ENCODE measurements at places on chromosomes 16 and 17.

- no peak for DNase-seq
Observed at GRCh38 chr17:77491921-77492445, 351.2 kb downstream of the SEC14L1 start.

GRCh38 chr17:74921026-74921681 is 1.9 kb downstream of the USH1G start:
- DNase-seq, result no peak

DNA sequence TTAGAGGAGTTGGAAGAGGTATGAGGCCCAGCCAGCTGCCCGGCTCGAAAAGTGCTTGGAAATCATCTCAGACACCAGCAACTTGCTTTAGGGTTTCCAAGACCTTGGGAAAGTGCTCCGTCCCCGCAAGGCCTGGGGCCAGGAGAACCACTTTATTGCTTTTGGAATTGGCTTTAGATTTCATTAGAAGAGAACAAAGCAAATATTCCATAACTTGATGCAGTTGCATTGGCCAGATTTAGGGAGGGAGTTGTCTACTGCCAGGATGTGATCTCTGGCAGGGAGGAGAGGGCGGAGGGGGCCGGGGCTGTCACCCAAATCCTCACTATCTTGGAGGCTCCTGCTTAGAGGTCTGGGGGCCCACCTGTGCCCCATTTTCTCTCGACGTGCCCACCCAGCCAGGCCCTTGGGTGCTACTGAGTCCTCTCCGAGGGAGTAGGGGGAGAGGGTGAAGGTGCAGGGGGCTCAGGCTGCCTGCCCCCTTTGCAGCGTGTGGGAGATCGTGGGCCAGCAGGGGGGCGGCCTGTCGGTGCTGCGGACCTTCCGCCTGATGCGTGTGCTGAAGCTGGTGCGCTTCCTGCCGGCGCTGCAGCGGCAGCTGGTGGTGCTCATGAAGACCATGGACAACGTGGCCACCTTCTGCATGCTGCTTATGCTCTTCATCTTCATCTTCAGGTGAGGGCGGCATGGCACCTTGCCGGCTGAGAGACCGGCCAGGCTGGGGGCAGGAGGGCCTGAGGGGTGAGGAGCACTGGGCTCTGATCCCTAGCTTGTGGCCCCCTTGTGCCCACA is 30.6 kb downstream of the CACNA1G start:
- no peak for DNase-seq

DNA sequence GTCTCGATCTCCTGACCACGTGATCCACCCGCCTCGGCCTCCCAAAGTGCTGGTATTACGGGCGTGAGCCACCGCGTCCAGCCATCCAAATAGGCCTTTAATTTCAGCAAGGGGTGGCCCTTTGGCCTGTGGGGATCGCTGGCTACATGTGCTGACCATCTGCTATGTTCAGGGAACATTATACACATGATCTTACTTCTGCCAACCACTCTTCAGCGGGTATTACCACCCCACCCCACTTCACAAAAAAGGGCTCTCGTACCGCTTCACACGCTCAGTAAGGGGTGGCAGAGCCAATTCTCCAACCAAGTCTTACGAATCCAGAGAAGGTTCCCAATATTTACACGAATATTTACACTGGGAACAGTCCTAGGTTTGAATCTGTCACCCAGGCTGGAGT is 11.8 kb downstream of the CCDC92B start:
- DNase-seq, result no peak

GRCh38 chr17:75827308-75828075 is 16.7 kb downstream of the UNC13D start:
- peak; percentile 68 for DNase-seq

DNA sequence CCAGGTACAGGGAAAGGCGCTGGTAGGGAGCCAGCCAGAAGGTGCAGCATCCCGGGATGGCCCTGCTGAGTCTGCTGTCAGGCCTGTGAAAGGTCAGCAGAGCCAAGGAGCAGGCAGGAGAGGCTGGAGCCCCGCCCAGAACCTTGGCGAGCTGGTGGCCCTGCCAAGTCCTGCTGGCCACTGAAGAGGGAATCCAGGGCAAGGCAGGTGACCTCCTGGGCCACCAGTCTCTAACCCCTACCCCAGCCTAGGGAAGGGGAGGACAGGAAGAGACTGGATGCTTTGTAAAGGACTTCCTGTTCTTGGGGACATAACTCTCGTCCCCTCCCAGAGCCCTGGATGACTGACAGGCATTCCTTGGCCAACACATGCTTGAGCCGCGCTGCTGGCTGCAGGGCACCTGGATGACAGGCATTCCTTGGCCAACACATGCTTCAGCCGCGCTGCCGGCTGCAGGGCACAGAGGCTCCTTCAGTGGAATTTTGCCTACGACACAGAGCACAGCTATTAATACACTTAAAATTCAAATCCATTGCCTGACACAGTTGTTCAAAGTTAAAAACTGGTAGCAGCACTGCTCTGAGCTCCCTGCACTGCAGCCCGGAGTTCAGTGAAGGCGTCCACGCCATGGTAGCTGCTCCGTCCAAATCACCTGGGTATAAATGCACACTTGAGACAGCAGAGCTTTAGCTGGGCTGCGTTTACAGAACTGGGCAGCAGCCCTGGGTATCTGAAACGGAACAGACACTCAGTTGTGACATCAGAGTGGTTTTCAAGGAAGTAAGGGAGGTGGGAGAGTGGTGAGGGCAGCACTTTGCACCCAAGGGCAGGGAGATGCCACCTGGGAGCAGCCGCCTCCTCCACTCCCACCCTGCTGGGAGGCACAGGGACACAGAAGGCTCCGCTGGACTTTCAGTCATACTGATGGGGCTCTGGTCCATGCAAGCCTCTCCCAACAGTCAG is 2.0 kb upstream of the BRICD5 start:
- peak; percentile 15 for DNase-seq

DNA sequence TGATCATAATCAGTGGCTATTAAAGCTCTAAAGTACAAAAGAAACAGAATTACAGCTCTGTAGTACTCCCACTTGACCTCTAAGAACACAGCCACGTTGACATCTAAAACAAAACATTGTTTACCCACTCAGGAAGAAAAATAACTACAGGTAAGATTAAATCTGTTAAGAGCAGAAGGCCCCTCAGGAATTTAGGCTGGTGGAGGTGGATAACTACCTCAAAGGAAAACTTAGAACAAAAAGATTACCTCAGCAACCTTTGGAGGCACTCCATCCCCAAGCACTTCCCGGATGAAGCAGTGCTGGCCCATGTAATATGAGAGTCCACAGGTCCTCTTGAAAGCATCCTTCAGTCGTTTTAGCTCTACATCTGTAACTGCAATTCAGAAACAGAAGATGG is 46.7 kb downstream of the USP32 start:
- no peak for DNase-seq

- no peak for DNase-seq
Observed at GRCh38 chr17:49498029-49498615, 3.0 kb downstream of the NGFR start.

Measured in stimulated activated CD4-positive, alpha-beta T cell treated with anti-CD3 and anti-CD28 coated beads, Interleukin-2, amount 100 ng/mL, for 24 hours (primary cell).